ENCODE measurements at places on chromosomes 3 and 15.
A peak's percentile ranks its signal among the peaks of the same experiment; 100 is the strongest.

GRCh38 chr3:177338697-177339219 lies 141.5 kb upstream of the TBL1XR1 start:
- DNase-seq = peak; percentile 90

GRCh38 chr3:72342450-72342849 lies 505.8 kb downstream of the SHQ1 start:
- DNase-seq = no peak

DNA sequence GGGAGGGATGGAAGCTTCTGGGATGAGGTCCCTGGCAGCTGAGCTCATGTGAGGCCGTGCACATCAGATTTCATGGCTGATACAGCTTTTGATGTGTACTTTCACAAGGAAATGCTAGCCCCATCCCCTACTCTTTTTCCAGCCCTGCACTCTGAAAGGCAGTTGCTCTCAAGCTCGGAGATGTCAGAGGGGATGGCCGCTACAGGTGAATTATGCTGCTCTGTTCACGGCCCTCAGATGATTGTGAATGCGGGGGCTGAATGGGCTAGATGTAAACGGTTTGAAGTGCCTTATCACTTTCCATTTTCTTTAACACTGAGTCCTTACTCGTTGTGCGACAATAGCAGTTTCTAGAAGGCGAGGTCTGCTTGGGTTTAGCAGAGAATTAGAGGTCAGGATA lies 88.0 kb upstream of the RASGRF1 start:
- no peak for DNase-seq

DNA sequence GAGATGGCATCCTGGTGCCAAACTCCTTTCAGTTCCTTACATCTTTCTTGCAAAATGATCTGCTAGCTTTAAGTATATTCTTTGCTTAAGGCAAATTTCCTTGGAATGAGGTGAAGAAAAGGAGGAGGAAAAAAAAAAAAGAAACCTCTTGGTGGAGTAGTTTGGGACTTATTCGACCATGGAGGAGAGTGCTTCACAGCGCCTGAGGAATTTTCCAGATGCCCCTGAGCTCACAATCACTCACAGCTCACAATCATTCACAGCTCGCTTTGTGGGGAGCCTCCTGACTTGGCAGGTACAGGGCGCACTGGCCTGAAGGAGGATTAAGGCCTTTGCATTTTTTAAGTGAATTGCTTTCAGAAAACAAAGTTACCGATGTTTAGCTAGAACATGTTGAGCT lies 53.9 kb downstream of the BOC start:
- no peak for DNase-seq

DNA sequence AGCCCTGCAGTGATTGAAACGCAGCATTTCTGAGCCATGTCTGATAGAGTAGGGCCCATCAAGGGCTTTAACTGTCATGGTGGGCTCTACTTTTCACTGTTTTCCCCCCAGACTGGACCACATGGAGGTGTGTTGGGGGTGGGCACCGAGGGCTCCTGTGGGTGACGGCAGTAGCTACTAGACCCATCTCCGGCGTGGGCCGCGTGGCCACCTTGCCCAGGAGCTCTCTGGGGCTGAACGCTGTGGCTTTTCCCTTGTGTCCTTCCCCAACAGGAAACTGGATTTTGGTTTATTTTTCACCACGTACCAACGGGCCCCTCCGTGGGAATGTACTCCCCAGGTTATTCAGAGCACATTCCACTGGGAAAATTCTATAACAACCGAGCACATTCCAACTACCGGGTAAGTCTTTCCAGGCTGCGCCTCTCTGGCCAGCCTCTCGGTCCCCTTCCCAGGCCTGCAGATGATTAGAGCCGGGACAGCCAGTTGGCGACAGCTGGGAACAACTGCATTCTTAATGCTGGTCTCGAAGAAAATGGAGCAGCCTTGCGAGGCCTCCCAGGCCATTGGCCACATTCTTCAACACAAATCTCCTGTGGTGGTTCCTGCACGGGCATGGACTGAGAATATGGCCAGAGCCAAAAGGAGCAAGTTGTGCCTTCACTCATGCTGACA lies 67.7 kb downstream of the MESD start:
- no peak for DNase-seq

Data from KBM-7 (cell line).